ENCODE measurements at places on chromosomes 3 and 15. TPM values are rescaled to one million over a fixed set of nuclear protein-coding genes. Genes with fewer than 3 reads are reported as not detected.

DNA sequence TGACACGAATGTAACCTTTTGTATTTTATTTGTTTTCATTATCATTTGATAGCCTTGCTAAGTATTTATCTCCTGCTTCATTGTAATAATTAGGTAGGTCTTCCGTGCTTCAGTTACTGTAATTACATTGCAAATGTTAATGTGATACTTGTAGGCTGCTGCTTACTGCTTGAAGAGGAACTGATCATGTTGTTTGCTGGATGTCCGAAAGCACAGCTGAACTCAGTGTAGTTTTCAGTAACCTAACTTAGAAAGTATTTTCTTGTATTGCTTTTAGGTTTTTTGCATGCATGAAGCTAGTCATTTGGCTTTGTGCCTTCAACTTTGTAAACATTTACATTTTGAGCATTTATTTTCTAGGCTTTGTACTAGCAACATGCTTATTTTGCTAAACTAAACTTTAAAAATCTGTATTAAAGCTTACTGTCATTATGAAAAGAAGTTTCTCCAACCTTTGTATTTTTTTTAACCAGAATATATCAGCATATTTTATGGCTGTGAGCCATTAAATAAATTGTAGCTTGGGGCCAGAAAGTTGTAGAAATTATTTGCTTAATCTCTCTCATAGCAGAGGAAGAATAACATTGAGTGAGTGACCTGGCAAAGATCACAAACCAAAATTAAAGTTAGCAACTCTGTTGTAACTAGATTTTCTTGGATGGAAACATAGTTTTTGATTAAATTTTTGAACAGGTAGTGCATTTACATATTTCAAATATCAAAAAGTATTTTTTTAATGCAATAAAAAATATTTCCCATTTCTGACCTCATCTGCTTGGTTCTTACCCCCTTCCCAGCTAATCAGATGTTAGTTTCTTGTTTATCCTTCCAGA, 30.7 kb downstream of the SACM1L start:
- DNase-seq, result no peak

DNA sequence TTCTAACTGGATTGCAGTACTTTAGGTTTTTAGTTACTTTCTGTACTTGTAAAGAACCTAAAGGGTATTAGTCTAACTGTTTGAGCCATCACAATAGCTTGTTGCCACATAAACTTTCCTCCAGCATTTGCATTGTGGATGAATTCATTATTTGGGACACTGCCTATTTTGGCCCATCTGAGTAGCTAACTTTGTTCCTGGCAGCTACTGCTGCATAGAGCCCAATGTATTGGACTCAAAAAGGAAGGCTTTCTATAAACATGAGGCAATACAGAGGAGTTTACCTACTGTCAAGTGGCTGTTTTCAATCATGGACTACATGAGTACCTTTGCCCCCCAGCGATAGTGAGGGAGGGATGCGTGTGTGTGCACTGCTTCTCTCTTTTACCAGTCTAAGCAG, 1.9 kb downstream of the ROBO2 start:
- DNase-seq, result no peak

- DNase-seq, result no peak
Observed at GRCh38 chr3:120742849-120743365, 363 bp downstream of the GTF2E1 start.

GRCh38 chr3:150906461-150906860, 1.2 kb upstream of the MINDY4B start:
- no peak for DNase-seq

DNA sequence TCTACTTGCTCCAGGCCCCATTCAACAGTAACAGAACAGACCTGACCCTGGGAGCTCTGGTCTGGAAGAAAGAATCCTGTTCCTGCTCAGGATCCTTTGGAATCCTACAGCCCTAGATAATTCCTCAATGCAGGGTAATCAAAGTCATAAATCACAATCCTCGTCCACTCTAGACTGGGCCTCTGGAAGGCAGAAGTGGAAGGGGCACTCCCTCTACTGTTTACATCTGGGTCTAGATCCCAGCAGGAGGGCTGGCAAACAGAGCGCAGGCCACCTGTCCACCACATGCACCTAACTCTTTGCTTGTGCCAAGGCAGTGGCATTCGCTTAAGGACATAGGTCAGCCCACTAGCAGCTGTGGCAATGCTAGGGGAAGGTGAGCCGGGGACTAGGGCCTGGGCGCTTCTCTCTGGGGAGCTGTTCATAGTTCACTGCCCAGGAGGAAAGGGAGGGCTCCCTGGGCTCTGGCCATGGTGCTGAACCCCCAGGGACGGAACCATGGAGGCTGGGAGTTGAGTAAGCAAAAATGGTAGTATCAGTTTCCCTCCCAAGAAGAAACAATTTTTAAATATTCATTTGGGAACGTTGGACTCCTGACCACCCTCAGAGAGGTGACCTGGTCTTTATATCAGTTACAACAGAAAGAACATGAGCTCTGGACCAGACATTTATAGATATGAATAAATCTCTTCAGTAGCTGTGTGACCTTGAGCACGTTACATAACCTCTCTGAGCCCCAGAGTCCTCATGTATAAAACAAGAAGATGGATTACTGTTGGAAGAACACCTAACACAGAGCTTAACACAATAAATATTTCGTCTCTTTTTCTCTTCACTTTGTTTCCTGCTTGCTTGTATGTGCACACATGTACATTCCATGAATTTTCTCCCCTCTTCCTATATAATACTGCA, 90.2 kb downstream of the NTRK3 start:
- DNase-seq, result no peak

DNA sequence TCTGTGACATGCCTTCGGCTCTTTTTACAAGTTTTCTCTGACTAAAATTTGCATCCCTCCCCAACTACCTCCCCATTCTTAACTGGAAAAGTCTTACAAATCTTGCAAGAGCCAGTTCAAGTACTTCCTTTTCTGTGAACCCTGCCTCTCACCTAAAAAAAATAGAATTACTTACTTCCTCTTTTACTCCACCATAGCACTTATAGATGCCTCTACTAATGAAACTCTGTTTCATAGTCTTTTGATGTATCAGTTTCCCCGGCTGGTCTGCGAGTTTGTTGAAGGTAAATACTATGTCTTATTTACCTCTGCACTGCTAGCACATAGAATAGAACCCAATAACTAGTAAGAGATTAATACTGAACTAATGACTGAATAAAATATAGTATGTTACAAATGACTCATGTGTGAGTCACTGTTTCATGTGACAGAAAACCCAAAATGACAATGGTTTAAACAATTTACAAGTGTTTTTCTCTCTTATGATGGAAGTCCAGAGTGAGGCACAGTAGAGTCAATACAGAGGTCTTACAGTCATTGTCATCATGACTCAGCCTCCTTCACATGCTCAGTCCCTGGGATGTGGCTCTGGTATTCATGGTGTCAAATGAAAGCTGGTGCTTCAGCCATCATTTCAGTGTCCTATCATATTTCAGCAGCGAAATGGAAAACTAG, 393.5 kb downstream of the RSL24D1 start:
- no peak for DNase-seq

GRCh38 chr3:66348704-66349103, 127.9 kb downstream of the SLC25A26 start:
- no peak for DNase-seq

- no peak for DNase-seq
Observed at GRCh38 chr3:104612218-104612617, 754.5 kb upstream of the ALCAM start.

GRCh38 chr3:99506-99905, 97.1 kb upstream of the CHL1 start:
- no peak for DNase-seq

GRCh38 chr3:20008646-20009045, 3.4 kb downstream of the PP2D1 start:
- no peak for DNase-seq

- DNase-seq, result no peak
Observed at GRCh38 chr3:95228416-95228815, 1165.6 kb downstream of the NSUN3 start.

- no peak for DNase-seq
Observed at GRCh38 chr3:81758275-81758674, 3.2 kb downstream of the GBE1 start.

DNA sequence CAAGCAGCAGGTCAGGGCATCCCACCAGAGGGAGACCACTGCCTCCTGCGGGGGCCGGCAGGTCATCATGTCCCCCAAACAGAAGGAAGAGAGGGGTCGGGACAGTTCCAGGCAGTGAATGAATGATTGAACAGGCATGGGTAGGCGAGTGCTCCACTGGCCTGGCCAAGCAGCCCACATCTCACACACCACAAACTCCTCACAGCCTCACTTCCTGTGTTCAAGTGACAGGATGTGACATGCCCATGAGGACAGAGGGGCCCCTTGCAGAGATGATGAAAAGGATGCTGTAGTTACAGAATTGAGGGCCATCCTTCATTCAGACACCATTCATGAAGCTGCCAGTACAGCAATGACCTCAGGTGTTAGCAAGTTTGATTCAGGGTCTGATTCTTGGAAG, 3.7 kb downstream of the IQSEC1 start:
- DNase-seq, result no peak

DNA sequence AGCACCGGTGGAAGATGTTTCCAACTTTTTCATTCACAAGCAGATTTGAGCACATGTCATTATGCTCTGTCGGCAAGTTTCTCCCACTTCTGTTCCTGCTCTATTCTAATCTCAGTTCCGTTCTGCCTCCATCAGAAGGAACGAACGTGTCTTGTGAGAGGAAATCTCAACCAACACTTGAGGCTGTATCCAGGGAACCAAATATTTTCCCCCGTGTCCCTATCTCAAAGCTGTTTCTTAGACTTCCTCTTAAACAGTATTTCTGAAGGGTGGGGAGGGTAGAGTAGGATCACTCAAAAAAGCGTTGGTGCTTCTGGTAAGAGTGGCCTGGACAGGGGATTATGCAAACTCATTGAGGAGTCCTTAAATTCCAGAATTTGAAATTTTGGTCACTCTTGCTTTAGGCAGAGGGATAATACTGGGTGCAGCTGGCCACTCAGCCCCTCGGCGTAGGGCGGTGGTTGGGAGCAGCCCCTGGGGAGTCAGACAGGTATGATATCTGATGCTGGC, 54.9 kb downstream of the FRMD4B start:
- DNase-seq, result no peak

DNA sequence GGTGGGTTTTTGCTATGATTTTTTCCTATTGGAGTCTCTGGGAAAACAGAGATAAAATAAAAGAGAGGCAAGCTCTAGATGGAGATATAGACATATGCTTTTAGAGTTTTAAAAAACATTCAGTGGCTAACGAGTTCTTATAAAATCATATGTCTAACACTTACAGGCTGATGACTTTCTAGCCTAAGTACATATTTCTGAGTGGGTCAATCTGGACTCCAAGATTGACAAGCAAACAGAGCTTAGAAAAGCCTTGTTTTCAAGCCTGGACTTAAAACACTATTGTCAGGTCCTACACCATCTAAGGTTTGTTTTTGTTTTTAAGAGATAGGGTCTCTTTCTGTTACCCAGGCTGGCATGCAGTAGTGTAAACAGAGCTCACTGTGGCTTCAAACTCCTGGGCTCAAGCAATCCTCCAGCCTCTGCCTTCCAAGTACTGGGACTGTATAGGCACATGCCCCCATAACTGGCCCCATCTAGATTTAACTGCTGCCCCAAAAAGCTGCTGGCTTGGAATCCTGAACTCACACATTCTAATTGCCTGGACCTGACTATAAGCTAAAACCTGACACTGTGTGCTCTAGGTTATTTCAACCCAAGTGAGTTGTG, 86.3 kb downstream of the FBXL22 start:
- no peak for DNase-seq

GRCh38 chr3:138511945-138512344, 77.5 kb downstream of the ESYT3 start:
- DNase-seq, result no peak

DNA sequence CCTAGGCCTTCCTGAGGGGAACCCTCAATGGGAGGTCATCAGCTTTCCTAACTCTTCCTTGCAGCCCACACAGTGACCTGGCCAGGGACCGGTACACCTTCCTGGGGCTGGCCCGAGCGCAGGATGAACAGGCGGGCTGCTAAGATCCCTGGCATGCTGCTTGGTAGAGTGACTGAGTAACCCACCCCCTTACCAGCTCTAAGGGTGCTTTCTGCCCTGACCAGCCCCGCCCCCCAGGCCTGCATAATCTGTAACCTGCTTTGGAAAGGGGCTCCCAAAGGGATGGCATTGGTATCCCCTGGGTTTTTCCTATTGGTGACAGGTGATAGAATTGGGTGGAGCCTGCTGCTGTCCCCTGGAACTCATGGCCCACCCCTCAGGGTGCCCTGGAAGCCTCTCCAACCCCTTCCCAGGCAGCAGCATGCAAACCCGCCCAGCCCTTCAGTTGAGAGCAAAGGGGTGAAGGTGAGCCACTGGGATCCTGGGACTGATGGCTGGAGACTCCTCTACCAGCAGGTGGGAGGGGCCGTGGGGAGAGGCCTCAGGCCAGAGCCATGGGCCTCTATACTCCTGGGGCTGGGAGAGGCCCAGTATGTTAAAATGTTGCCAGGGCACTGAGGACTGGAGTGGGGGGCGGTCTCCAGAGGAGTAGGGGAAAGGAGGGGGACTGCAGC, 11.1 kb upstream of the KIF7 start:
- no peak for DNase-seq

DNA sequence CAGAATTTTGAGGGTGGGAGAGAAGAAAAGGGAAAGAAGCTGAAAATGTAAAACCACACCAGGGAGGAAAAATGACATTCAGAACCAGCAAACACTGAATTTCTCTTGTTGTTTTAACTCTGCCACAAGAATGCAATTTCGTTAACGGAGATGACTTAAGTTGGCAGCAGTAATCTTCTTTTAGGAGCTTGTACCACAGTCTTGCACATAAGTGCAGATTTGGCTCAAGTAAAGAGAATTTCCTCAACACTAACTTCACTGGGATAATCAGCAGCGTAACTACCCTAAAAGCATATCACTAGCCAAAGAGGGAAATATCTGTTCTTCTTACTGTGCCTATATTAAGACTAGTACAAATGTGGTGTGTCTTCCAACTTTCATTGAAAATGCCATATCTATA, 15.5 kb downstream of the GREM1 start:
- no peak for DNase-seq

- no peak for DNase-seq
Observed at GRCh38 chr3:109803274-109803673, 465.9 kb upstream of the DPPA4 start.

The LIPH gene
- total RNA-seq, result 27.5 TPM

The DNAH12 gene
- not detected for total RNA-seq

The PLA2G4D gene
- not detected for total RNA-seq

The C2CD4A gene
- total RNA-seq, result not detected

The TM6SF1 gene
- 3.5 TPM for total RNA-seq

The LEKR1 gene
- not detected for total RNA-seq

The CCRL2 gene
- 16.0 TPM for total RNA-seq

The IL16 gene
- total RNA-seq, result 15.1 TPM

The LSM3 gene
- 8.3 TPM for total RNA-seq

The IQGAP1 gene
- 334 TPM for total RNA-seq

The MUSTN1 gene
- 2.3 TPM for total RNA-seq

The ARNT2 gene
- 2.5 TPM for total RNA-seq

The PARP14 gene
- total RNA-seq, result 77.6 TPM

The CYP11A1 gene
- 4.3 TPM for total RNA-seq

The STRIT1 gene
- not detected for total RNA-seq

All from Peyer's patch (tissue), 4 donors.